ENCODE measurements at places on chromosomes 7 and 10. TPM values are rescaled to one million over a fixed set of nuclear protein-coding genes. Genes with fewer than 3 reads are reported as not detected.
A peak's percentile ranks its signal among the peaks of the same experiment; 100 is the strongest.

Gene SLC29A4
- total RNA-seq, result 1.8 TPM

- peaks cover 33% of the 10 kb centered on the region for H3K27me3 ChIP-seq
- peaks cover 43% of the 10 kb centered on the region for H3K4me1 ChIP-seq
- peak overlapping the region; percentile 66 for H3K4me3 ChIP-seq
- peak overlapping the region; percentile 75 for H3K27ac ChIP-seq
- DNase-seq, result peak; percentile 79
Measured at GRCh38 chr10:73908853-73909539, 1.9 kb upstream of the PLAU start.

GRCh38 chr10:51314481-51314880 lies 240.2 kb downstream of the PRKG1 start:
- no peak overlapping the region for H3K27ac ChIP-seq
- H3K36me3 ChIP-seq, result no peaks in the 10 kb centered on the region
- no peaks in the 10 kb centered on the region for H3K27me3 ChIP-seq

DNA sequence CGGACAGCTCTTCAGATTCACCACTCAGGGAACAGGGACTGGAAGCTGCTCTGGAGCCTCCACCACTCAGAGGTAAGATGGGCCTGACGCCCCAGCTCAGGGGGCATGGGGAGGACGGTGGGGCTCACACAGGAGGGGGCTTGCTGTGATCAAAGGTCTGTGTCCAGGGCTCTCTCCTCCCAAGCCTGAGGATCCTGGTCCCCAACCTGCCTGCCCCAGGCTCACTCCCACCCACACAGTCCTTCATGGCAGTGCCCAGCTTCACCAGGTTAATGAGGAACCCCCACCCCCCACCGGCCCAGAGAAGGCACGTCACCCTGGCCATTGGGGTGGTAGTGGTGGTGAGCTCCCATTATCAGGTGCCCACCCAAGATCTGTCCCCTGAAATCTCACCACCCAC lies 926.7 kb upstream of the ZNF722 start:
- no peak overlapping the region for H3K27ac ChIP-seq
- H3K4me1 ChIP-seq, result no peaks in the 10 kb centered on the region
- H3K27me3 ChIP-seq, result no peaks in the 10 kb centered on the region
- no peak for DNase-seq
- no peak overlapping the region for H3K4me3 ChIP-seq

- no peak overlapping the region for H3K27ac ChIP-seq
- no peak overlapping the region for H3K4me3 ChIP-seq
- H3K27me3 ChIP-seq, result peaks cover 21% of the 10 kb centered on the region
- H3K36me3 ChIP-seq, result no peaks in the 10 kb centered on the region
- peaks cover 15% of the 10 kb centered on the region for H3K4me1 ChIP-seq
Measured at GRCh38 chr10:46287846-46288477, 1.2 kb downstream of the ANTXRL start.

GRCh38 chr10:52220947-52221346 lies 93.1 kb upstream of the DKK1 start:
- no peak for DNase-seq
- no peaks in the 10 kb centered on the region for H3K36me3 ChIP-seq
- no peaks in the 10 kb centered on the region for H3K4me1 ChIP-seq
- H3K4me3 ChIP-seq, result no peak overlapping the region

GRCh38 chr10:131787961-131788360 lies 112.8 kb upstream of the PPP2R2D start:
- peaks cover 2% of the 10 kb centered on the region for H3K27me3 ChIP-seq
- no peak overlapping the region for H3K4me3 ChIP-seq
- H3K4me1 ChIP-seq, result no peaks in the 10 kb centered on the region
- H3K36me3 ChIP-seq, result no peaks in the 10 kb centered on the region
- H3K27ac ChIP-seq, result no peak overlapping the region

Data from activated CD4-positive, alpha-beta T cell treated with anti-CD3 and anti-CD28 coated beads, Interleukin-2, amount 10 ng/mL, durations not matched to agents 24 days and 14 days (primary cell).